ENCODE measurements at places on chromosomes 16 and 17.

DNA sequence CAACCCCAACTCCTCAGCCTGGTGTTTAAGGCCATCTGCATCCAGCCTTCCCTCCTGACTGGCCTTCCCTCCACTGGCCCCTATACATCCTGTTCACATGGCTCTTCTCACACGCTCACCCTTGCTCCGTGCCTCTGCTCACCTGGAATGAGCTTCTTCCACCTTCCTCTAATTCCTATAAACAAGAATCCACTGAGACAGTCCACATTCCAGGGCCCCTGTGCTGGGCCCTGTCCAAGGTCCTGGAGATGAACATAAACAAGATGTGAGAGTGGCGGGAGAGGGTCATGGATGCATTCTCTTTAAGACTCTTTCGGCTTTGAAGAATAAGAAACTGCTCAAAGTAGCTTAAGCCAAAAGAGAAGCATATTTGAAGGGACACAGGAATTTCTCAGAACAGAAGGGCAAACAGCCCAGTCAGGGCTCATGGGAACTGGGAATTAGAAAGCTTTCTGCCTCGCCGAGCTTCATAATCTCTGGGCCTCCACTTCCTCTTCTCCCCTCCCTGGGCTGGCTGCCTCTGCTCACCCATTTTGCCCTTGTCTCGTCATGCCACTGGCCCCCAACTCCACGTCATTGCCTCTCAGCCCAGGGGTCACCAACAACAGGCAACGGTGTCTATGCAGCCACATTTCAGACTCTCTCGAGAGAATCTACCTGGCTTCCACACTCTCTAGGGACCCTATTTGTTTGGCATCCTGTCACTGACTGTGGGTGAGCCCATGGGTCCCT lies 13.5 kb downstream of the SPPL2C start:
- no peak for DNase-seq

DNA sequence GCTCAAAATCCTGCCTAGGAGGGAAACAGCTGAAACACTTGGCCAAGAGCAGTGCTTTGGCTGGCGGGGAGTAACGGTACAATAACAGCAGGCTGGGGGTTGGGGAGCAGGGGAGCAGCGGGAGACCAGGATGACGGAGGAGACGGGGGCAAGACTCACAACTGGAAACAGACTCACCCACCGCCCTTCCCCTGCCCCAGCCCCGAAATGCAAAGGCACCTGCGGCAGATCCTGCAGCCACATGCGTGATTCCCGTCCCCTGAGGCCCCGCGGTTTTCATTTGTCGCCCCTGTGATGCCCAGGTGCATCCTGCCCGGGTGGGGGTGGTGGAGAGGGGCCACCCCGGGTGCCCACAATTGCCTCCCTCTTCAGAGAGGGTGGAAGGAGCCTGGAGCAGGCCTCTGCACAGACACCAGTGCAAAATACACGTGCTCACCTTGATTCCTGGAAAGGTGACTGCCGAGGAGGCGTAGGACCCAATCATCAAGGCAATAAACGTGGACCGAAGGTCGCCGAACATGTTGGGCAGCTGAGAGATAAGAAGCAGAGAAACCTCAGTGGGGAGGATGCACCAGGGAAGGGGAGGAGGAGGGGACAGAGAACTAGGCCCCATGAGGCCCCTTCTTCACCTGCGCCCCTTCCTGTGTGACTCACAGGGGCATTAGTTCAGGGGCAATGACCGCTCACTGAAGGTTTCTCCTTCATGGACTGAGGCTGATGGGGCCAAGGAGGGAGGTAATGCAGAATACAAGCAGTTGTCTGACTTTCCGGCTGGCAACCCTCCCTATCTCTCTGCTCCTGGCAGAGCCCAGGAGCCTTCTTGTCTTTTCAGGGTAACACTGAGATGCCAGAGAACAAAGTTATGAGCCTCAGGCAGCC lies 30.4 kb upstream of the PITPNA start:
- DNase-seq, result no peak

DNA sequence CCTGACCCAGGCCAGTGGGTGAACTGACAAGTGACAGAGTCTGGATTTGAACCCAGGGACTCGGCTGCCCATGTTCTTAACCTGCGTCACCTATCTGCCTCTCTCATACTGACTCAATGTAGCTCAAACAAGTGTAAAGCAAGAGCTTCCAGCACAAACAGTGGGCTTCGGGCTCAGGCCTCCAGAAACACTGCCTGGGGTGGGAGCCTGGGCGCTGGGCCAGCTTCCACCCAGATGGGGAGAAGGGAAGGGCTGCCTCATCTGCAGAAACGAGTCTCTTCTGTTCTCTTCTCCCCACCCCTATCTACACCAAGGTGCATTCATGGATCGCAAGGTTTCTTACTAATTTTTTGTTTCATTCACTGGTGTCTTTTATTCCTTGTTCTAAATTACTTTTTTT lies 1.3 kb downstream of the CDRT4 start:
- DNase-seq, result no peak

DNA sequence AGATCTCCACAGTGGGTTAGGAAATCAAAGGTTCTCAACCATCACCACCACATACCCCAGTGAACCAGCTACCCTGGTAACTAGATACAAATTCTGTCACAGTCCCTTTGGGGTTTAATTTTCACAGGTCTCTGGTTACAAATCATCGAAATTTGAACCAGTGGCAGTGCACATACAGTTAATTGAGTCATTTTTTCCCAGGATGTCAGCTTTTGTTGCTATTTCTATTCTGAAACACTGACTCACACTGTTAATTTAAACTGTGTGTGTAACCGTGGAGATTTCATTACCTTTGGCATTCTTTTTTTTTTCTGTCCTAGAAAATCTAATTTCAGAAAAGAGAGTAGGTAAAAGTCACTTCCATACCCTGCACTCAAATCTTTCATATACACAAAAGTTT lies 511.5 kb downstream of the TOX3 start:
- no peak for DNase-seq
